ENCODE measurements at places on chromosomes 5 and 9.

DNA sequence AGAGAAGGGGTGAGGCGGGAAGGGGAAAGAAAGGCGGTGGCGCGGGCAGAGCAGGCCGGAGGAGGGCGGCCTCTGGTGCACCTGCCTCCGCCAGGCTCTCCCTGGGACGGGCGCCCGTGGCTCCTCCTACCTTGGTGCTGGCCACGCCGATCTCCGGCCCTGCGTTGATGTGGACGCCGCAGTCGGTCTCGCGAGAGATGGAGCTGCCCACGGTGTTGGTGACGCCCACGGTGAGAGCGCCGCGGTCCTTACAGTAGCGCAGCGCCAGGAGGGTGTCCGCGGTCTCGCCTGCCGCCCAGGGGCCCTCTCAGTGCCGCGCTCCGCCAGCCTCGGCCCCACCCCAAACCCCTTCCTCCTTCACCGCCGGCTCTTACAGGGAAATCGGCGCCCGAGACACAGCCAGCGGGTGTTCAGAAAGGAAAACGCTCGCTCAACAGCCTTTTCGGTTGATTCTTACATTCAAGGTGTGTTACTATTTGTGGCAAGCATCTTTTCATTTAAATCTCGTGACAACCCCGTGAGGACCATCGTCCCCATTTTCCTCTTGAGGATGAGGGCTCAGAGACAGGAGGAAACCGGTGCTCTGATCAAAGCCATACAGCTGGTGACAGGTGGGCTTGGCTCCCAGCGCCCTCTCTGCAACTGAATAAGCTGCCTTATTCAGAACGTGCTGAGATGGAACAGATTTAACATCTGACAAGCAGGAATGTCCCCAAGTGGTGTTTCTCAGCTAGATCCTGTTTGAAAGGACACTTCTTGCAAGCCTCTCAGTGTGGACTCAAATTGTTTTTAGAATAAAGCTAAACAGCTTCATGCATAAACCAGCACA, 22.0 kb upstream of the MAPK9 start:
- no peak for DNase-seq

GRCh38 chr9:92138157-92138959, 23.1 kb upstream of the SPTLC1 start:
- peak; percentile 33 for DNase-seq

- no peak for DNase-seq
These were observed 79.2 kb upstream of the SPIN1 start for GRCh38 chr9:88308831-88309560.

DNA sequence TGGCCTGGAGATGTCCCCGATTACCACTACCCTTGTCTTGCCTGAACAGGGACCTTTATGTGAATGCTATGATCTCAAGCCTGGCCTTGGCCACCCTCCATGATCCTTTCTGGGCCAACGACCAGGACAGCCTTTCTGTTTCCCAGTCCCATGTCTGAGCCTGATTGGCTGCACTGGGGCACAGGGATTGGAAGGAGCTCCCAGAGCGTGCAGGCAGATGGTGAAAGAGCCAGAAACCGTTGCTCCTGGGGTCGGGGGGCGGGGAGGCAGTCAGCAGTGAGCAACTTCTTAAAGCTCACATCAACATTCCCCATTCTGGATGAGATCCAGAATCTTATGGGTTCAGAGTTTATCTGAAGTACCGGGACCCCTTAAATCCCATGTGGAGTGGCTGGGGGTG, 84.4 kb downstream of the INSYN2B start:
- DNase-seq = no peak

GRCh38 chr5:57172466-57173318, 1.2 kb upstream of the GPBP1 start:
- DNase-seq = no peak

DNA sequence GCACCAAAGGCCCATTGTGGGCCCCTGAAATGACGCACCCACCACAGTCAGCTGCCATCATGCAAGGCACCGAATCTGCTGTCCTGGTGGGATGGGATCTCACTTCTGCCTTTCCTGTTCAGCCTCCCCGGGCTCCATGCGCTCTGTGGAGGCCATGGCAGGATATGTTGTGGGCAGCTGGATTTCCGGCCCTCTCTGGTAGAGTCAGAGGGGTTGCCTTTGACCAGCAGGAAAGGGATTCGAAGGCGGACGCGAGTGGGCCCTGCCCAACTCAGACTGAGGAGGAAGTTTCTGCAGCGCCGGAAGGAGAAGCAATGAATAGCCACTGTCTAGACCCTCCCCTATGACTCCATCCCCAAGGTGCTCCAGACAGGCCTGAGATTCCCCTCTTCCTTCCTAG, 35.5 kb downstream of the GADD45G start:
- no peak for DNase-seq

- no peak for DNase-seq
These were observed 19.8 kb upstream of the ITGA1 start for GRCh38 chr5:52767766-52768480.

DNA sequence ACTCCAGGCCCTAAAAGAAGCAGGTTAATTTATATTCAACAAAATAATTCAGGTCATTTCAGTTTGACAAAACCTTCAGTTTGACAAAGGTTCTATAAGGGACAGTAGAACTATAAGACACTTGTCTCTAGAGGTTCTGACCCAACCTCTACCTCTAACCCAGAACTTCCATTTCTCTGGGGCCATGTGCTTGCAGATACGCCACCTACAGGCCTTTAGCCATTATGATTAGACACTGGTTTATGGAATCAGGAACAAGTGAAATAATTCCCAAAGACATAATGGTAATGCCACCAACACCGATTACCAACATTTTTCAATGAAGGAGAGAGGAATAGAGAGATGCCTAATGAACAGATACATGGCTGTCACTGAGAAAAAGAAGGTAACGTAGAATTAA, 733.9 kb downstream of the PRELID2 start:
- no peak for DNase-seq

GRCh38 chr5:111673891-111674626, 82.9 kb downstream of the NREP start:
- DNase-seq = no peak

DNA sequence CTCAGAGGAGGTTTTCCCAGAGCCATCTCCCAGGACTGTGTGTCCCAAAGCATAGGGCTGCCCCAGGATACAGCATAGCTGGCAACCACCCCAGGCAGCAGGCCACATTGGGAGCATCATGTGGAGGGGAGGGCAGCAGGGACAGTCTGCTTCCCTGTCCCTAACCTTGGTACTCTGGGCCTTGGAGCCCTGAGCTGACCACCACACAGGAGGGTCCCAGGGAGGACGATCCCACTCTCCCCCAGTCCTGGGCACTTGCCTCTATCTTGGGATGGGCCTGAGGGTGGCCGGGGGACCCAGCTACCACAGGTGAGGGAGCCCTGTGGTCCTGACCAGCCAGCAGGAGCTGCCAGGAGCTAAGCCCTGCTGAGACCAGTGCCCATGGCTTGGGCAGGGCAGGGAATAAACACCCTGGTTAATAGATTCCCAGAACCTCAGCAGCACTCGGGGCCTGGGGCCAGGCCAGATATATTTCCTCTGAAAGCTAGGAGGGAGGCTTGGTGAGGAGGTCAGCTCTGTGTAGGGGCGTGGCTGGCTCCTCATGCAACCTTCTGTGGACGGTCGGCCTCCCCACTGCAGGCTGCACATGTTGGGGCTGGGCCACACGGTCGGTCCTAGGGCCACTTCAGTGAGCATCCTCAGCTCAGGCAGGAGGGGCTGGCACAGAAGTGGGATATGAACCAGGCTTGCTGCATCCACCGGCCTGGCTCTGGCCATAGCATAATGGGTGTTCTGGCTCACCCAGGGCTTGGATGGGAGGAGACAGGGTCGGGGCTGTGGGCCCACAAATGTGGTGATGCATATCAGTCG, 4.2 kb downstream of the NINJ1 start:
- no peak for DNase-seq

- no peak for DNase-seq
These were observed 23.9 kb downstream of the SLC36A1 start for GRCh38 chr5:151471276-151471675.

- DNase-seq = peak; percentile 12
These were observed 28.7 kb downstream of the ENHO start for GRCh38 chr9:34493972-34494535.

Data from HFFc6 (cell line).